Cardiac septum (tissue), 1 donor: ENCODE measurements at places on chromosomes 4 and X.

DNA sequence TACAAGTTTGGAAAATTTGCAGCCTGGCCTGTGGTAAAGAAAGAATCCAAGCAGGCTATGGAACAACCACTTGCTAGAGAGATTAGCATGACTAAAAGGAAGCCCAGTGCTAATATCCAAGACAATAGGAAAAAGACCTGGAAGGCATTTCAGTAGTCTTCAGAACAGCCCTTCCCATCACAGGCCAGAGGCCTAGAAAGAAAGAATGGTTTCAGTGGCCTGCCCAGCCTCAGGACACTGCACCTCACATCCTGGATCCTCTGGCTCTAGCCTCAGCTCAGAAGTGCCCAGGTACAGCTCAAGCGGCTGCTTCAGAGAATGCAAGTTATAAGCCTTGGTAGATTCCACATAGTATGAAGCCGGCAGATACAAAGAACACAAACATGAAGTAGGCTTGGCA lies 449.8 kb upstream of the AR start:
- no peak for DNase-seq

GRCh38 chrX:30302956-30303355 lies 6.2 kb downstream of the NR0B1 start:
- DNase-seq, result no peak

- DNase-seq, result no peak
Observed at GRCh38 chr4:168490711-168491110, 6.1 kb upstream of the PALLD start.

- DNase-seq, result no peak
Observed at GRCh38 chr4:111960241-111960667, 185.0 kb upstream of the FAM241A start.

DNA sequence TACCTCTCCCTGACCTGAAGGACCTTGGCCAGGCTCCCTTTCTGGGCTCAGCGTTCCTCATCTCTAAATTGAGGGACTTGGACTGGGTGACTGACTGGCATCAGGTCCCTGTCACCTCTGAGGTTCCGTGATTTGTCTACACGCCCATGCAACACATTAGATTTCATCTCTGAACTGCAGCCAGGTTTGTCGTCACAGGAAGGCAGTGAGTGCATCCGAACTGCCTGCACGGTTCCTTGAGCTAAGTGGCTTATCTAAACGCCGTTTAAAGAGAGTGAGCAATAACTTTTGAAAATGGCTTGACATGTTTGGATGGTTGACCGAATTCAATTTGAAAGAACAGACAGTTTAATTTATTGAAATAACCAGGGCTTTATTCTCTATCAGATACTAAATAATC lies 70.1 kb downstream of the PCYT1B start:
- no peak for DNase-seq

- no peak for DNase-seq
Observed at GRCh38 chr4:182289809-182290208, 46.6 kb downstream of the TENM3 start.

DNA sequence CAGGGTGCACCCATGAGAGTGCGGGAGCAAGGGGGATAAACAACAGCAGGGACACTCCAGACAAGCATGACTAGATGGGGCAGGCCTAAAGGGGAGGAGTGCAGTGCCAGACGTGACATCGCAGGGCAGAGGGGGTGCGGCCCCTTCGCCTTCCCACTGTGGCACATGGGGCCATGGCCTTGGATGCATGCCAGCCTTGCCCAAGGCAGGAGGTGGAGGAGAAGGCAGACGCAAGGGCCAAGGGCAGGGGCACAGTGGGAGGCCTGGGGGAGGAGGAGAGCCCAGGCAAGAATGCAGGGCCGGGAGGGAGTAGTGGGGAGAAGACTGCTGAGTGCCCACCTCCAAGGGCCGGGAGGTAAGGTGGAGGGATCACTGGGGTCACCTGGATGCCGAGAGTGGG lies 21.6 kb downstream of the PNMA6E start:
- no peak for DNase-seq

GRCh38 chrX:123223859-123224258 lies 39.8 kb downstream of the GRIA3 start:
- DNase-seq, result no peak
